Activated T-cell treated with anti-CD3 and anti-CD28 coated beads, Interleukin-2, amount 50 U/mL, for 24 hours (primary cell): ENCODE measurements at places on chromosomes 2 and 18.

GRCh38 chr18:23189768-23190661 lies 54.7 kb downstream of the CABLES1 start:
- no peak for DNase-seq

DNA sequence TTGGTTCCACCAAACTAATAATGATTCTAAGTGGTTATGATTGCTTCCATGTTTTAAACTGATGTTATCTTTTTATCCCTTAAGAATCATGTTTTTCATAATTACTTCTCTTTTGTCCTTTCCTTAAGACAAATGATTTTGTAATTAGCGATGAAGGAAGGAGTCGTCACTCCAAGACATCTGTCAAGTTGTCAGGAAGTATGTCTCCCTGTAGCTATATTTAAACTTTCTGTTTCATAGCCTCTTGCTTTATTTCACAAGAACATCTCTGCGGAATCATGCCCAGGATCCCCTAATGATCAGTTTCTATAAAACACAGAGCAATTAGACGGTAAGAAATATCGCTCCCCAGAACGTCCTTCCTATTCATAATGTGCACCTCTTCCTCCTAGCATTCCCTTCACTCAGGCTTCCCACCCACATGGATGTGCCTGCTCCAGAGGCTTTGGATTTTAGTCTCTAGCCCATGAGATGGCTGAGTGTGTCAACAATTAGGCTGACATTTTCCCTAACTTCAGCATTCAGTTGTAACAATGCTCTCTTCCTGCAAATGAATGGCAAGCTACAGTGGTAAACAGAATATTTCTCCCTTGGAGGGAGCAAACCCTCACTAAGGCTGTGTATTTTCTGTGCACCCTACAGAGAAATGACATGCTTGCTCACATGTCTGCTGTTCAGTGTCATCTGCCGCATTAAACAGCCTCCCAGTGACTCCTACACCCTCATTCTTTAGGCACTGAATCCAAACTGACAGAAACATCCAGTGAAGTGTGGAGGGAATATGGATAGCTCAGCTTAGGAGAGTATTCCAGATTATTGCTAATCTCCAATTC lies 879.6 kb upstream of the CELF4 start:
- no peak for DNase-seq

GRCh38 chr2:54310961-54311360 lies 54.9 kb upstream of the TSPYL6 start:
- DNase-seq, result no peak

DNA sequence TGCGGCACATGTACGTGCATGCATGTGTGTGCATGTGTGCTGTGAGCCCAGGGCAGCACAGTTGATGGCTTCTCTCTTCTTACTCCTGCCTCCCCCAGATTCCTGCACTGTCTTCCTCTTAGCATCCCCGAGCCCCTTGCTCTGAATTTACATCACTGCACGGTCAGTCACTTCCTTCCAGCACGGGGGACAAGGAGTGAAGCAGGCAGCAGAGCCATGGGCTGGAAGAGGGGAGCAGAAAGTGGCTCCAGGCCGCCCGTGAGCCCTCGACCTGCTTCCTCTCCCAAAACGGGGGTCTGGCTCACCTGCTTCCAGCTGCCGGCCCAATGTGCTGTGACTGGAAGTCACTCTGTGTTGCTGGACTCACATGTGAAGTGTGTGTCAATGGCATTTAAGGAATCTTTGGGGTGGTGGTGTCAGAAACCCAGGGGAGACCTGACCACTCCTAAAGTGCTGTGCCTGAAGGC lies 106.1 kb downstream of the FAM210A start:
- DNase-seq, result no peak

DNA sequence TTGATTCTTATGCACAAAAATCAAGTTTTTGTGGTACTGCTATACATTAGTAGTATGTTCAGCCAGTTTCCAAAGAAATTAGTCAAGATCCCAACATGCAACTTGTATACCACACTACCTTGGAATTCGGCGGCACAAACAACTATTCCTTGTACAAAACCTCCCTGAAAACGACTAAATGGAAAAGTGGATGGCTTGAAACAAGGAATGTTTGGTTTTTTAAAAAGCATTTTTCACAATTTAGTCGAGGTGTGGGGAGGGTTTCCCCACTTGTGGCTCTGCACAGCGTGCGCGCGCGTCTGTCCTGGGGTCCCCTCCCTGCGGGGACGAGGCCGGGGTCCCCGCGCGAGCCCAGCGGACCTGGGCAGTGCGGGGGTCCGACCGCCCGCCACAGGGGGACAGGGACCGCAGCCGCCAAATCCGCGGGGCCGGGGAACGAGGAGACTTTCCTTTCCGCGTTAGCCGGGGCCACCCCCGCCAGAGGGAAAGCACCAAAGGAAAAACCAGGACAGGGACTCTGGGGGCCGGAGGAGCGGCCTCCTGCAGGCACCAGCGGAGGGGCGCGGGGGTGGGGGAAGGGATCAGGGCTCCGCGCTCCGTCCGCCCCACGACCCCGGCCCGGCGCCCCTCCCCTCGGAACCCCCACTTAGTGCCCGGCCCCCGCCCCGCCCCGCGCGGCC lies 534 bp upstream of the SOCS6 start:
- DNase-seq, result no peak

DNA sequence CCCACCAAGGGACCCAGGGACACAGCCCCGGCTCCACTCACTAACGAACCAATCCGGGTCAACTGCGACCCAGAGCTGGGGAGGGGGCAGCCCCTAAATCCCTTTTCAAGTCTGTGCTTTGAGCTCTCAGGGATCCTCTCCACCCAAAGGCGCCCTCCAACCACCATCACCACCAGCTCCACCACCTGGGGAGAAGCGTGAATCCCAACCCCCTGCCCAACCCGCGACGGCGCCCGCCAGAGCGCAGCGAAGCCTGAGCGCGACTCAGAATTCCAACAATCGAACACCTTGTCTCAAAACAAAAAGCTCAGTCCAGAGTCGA lies 497 bp downstream of the DSC3 start:
- no peak for DNase-seq

GRCh38 chr2:74991977-74992376 lies 33.5 kb downstream of the POLE4 start:
- no peak for DNase-seq
